ENCODE measurements at places on chromosomes 1 and 21.
A peak's percentile ranks its signal among the peaks of the same experiment; 100 is the strongest.

DNA sequence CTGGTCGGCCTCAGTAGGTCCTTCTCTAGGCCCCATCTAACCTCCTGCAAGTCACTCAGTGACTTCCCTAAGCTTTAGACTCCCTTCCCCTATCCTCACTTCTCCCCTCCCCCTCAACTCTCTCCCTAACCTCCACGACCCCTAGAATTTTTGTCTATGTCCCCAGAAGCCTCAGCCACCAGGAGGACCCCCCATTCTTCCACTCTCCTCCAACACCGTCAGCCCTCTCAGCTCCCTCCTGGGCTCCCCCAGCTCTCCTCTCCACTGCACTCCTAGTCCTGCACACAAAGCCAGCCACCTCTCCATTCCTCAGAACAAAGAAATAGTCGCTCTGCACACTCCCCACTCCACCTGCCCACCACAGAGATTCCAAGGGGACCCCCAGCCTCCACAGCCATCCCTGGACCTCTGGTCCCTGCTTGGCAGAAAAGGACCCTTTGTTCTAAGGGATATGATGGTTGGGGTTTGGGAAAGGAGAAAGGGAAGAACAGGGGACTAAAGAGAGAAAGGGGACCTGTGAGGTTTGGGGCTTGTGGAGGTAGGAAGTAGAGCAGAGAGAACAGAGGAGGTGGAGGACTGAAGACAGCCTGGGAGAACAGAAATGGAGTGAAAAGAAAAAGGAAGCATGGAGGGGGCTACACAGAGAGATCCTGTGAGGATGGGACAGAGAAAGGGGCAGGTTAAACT is 2.8 kb downstream of the ARHGEF2 start:
- DNase-seq: no peak

DNA sequence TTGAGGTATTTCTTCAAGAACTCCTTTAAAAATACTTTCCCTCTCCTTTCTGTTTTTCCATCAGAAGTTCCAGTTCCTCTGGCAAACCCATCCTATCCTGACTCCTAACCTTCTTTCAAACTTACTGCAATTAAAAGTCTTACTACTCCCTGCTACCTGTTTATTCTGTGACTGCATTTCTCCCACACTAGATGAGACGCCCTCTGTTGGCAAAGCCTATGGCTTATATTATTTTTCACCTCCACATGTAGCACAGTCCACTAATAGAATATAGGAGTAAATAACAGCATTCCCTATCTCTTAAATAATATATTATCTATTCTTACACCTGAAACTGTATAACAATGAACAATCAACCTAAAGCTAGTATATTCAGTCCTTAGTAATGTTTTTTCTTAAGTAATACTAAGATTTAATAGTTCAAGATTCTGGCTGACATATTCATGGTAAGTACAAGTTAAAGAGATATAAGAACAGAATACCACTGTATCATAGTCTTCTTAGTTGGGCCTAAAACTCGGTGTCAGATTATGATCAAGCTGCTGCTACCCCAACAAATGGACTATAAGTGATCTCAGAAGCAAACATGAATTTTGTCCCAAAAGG is 54.8 kb downstream of the RAB3GAP2 start:
- DNase-seq: no peak

DNA sequence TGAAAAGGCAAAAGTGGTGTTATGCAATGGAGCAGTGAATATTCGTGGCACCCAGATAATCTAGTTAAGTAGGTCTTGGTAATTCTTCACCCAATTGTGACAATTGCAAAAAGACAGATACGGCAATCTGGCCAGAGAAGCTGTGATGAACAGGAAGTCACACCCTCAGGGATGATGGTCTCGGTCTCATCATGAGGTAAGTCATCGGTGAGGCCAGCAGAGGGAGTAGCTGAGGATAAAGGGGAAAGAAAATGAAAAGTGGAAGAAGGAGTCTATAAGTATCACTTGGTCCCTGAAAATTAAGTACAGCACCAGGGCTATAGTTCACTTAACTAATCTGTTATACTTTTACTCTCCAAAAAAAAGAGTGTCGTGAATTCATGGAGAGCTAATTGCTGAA is 258.8 kb upstream of the NCAM2 start:
- DNase-seq: peak; percentile 6

GRCh38 chr1:244865820-244866219 is 1.5 kb upstream of the HNRNPU start:
- DNase-seq: no peak

DNA sequence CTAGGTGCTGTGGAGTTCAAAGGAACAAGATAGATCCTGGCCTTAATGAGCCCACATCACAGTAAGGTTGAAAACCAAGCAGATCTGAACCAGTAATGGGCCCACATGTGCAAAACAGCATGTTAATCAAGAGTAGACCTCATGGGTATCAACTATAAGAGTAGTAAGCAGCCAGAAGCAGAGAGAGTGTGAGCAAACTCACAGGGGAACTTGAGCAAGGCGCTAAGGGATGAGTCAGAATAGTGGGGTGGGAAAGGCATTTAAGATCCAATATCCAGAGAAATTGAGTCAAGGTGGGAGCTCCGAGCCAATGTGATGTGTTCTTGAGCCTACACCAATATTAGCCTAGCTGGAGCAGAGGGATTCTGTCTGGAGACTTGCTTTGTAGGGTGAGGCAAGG is 52.4 kb upstream of the GJA5 start:
- DNase-seq: no peak

DNA sequence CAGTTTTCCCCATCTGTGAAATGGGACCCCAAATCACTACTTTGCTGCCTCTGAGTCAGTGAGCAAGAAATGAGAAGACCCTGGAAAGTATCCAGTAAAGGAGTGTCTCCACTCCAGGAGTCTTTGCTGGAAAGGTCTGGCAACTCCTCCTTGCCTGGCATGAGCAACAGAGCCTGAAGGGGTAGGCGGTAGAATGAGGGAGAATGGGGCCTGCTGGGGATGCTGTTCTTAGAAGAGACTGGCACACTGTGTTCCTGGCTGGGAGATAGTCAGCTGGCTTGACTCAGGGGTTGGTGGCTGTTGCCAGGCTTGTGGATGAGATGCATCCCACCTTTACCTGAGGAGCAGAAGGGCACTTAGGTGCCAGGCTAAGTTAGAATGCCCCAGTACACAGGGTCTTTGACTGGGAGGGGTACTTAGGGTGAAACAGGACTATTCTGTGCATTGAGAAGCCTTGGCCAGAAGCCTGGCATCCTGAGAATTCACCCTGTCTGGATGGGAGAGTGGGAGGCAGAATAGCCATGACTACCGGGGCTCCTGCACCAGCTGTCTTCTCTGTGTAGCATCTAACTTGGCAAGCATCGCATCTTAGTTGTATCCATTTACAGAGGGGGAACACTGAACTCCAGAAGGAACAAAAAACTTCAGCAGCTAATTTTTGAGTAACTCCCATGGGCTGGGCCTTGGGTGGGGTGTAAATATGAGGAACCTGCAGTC is 2.5 kb downstream of the MFSD2A start:
- DNase-seq: no peak

- DNase-seq: no peak
Observed at GRCh38 chr1:84143796-84144565, at the start of gene PRKACB. Gene PRKACB, plus strand, starts transcription at chr1:84144271. Its CDS starts 91 bp downstream, at chr1:84144362.

- DNase-seq: peak; percentile 57
Observed at GRCh38 chr1:202034683-202035462, 24.5 kb downstream of the ELF3 start.

DNA sequence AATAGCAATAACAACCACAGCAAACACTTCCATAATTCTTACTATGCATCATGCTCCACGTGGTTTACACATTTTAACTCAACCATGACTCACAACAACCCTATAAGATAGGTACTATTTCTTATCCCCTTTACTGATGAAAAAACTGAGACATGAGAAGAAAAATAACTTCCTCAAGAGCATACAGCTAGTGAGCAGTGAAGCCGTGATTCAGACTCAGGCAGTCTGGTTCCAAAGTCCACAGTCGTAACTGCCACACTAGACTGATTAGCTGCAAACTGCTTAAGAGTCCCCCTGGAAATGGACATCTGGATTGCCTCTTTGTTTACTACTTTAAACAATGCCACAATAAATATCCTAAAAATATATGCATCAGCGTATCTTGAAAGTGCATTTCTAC is 55.7 kb downstream of the PLD5 start:
- DNase-seq: no peak

GRCh38 chr1:117818456-117818855 is 111.0 kb downstream of the GDAP2 start:
- DNase-seq: no peak

Data from K562 (cell line).